ENCODE measurements at places on chromosomes 5 and 9.

DNA sequence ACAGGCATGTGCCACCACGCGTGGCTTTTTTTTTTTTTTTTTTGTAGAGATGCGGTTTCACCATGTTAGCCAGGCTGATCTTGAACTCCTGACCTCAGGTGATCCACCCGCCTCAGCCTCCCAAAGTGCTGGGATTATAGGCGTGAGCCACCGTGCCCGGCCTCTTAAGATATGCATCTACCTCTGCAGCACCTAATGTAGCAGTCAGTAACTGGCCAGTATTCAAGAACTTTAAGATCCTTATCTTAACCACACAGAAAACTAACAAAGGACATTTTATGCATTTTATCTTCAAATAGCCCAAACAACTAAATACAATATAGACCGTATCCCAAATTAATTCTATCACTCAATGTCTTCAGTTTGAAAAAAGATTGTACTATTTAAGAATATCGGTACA, 618.7 kb downstream of the TLE1 start:
- DNase-seq = no peak

- no peak for DNase-seq
Measured at GRCh38 chr9:69326261-69326660, 1.2 kb downstream of the ENTREP1 start.

DNA sequence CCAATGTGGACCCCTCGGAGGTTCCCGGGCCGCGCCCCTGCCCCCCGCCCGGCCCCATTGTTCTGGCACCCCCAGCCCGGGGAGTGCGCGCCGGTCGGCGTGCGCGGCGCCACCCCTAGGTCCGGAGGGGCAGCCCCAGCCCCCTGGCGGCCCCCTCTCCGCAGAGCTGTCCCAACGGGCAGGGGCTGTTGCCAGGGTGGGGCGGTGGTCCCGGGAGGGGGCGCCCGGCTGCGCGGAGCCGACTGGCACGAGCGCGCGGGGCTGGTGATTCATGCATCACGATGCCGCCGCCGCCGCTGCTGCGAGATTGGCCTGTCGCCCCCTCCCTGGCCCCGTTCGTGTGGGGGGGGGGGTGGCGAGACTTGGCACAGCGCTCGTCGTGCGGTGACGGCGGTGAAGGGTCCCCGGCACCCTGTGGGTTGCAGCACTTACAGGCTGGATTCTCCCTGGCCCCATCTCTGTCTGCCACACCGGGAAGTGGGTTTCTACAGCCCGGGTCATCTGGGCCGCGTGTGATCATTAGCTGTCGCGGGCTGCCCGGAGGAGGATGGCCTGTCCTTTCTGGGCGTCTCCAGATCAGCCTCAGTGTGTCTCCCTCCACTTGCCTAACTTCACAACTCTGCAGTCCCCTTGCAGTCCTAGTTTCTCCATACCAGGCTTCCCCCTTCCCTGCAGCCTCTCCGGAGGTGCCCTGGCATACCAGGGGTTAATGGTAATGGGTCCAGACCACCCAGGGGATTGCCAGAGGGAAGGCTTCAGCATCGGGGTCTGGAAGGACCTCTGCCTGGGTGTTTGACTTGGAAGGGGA, 858 bp downstream of the NCS1 start:
- peak; percentile 74 for DNase-seq

DNA sequence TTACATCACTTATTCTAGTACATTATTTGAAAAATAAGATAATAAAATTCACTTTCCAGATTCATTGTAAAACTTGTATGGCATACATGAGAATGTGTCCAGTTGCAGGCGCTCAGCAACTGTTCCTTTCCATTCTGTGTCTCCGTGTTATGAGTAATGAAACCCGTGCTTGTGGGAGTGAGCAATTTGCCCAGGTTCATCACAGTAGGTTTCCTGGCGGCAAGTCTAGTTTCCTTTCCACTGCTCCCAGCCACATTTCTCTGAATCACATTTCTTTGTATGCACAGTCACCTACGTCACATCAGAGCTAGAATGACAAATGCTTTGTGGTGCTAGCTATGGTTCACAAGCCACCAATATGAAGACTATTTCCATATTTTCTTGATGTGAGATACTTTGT, 39.9 kb downstream of the MOCS2 start:
- peak; percentile 63 for DNase-seq

DNA sequence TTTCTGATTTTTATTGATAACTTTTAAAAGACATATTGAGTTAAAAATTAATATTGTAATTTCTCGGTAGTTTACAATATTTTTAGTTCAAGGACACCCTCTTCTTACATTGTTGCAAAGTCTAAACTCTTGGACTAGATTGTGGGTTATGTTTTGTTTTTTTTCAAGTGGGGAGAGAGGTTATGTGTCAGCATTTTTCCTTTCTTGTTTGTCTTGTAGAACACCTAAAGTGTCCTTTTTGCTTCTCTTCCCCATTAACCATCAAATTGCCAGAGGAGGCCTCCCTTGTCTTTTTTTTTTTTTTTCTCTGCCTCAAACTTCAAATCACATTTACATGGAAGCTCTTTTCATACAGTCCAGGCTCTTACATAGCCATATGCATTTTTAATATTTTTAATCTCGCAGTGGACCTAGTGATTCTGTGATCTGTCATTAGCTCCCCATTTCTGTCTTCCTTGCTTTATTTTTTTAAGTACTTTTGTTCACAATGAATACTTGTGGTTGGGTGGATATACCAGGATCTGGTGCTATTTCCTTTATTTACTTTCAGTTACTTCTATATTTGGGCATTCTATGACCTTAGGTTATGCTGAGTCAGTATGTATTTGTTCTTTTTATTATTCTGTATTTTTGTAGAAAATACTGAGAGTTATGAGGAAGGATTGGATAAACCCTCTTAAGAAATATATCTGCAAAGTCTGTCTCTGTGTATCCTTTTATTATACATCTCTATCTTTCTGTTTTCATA, 2280.6 kb upstream of the ACO1 start:
- DNase-seq = no peak
